ENCODE measurements at places on chromosomes 1 and 21. TPM values are rescaled to one million over a fixed set of nuclear protein-coding genes. Genes with fewer than 3 reads are reported as not detected.
A peak's percentile ranks its signal among the peaks of the same experiment; 100 is the strongest.

Gene PLA2G2D
- polyA plus RNA-seq, result not detected

Gene LCE3E
- polyA plus RNA-seq, result not detected

Gene FCRL3
- polyA plus RNA-seq, result not detected

Gene TNNT2
- polyA plus RNA-seq, result not detected

Gene TRAF3IP3
- polyA plus RNA-seq, result not detected

Gene SLC45A1
- polyA plus RNA-seq, result 1.7 TPM

Gene RAB42
- polyA plus RNA-seq, result 1.4 TPM

Gene KCNE2
- polyA plus RNA-seq, result not detected

DNA sequence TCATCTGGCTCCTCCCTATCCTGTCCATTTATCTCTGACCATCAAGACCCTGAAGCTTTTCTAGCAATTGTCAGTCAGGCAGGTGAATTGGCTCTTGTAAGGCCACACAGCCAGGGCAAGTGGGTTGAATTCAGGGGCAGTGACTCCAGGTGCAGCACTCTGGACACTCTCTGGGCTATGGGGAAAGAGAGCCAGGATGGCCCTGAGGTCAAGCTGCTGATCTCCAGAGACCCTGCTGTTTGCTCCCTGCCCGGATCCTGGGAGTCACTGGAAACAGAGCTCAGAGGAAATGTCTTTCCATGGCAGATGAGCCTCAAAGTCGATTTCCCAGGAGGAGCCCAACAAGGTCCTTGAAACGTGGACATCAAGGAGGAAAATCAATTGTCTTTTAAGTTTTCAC lies 184.4 kb downstream of the C1orf94 start:
- no peak for DNase-seq

- no peak for DNase-seq
Observed at GRCh38 chr1:236154671-236155398, 12.5 kb downstream of the GPR137B start.

- peak; percentile 16 for DNase-seq
Observed at GRCh38 chr1:180343921-180344769, 114.1 kb downstream of the LHX4 start.

- DNase-seq, result no peak
Observed at GRCh38 chr1:18109058-18109755, 1.6 kb downstream of the IGSF21 start.

DNA sequence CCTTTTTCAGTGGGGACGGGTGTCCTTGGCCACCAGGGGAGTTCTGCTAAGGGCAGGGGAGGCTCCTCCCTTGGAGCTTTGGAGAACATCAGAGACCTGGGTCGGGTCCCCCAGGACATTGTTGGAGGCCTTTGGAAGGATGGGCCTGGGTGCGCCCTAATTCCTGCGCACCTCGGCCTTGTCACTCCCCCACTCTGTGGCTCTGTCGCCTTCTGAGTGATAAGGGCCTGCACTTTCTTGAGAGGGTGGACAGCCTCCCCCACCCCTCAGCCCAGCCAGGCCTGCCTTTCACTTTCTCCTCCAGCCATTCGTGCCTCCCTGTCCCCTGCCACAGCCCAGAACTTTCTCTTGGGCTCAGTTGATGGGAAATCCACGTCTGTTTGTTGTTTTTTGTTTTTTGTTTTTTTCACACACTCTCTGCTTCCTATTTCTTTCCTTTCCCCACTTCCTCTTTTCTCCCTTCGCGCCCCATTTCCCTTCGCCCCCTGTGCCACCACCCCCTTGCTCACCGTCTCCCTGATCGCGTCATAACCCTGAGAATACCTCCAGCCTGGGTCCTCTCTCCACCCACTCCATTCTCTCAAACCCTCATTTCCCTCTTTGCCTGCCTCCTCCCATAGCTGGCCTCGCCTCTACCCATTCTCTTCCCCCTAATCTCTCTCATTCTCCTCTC lies 85.6 kb downstream of the PAX7 start:
- DNase-seq, result no peak

- peak; percentile 75 for DNase-seq
Observed at GRCh38 chr1:56148326-56149193, 430.8 kb downstream of the PLPP3 start.

GRCh38 chr1:91619881-91620280 lies 119.2 kb downstream of the CDC7 start:
- no peak for DNase-seq

DNA sequence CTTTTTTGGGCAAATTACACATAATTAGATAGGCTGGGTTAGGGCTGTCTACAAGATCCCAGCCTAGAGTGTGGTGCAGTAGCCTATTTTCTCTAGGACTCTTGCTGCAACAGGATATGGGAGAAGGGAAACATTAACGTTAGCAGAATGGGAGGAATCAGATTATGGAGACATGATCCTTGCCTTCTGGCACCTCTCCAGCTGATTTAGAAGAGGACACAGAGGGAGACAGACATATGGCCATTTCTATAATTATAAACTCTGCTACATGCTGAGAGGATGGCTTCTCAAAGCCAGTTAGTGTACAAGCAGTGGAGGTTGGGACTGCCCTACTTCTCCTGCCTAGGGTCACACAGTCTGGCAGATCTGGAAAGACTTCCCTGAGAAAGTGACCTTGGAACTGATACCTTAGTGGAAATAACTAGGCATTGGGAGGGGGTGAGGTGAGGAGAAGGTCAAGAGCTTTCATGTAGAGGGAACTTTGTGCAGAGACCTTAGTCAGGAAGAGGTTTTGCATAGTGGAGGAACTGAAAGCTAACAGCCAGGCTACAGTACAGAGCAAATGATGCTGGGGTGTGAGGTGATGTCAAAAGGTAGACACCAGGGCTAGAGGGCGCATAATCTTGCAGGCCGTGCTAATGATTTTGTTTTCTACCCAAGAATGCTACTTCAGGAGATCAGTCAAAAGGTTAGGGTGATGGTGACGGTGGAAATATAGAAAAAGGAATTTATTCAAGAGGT lies 1.2 kb upstream of the CD1D start:
- DNase-seq, result no peak

- DNase-seq, result peak; percentile 57
Observed at GRCh38 chr1:112935461-112936111, 20.4 kb downstream of the SLC16A1 start.

- no peak for DNase-seq
Observed at GRCh38 chr1:54611621-54612020, 11.7 kb downstream of the FAM151A start.

- no peak for DNase-seq
Observed at GRCh38 chr1:154941333-154942013, 5.0 kb upstream of the PMVK start.

DNA sequence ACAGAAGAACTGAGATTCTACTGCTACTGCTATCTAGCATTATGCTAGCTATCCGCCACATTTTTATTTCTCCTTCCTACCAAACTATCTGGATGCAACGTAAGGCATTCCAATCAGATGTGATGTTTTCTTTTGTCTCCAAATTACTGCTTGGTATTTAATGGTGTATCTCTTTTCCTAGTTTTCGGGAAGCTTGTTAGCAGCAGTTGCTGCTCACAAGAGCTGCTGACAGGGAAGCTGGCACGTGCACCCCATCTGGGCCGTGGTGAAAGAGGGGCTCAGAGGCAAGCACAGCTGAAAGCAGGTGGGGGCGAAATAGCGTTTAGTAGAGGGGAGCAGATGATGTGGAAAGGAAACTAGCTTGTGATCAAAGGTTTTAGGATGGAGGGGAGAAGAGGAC lies 57.3 kb downstream of the JAK1 start:
- no peak for DNase-seq

- DNase-seq, result no peak
Observed at GRCh38 chr1:180166436-180166800, 11.7 kb downstream of the QSOX1 start.

DNA sequence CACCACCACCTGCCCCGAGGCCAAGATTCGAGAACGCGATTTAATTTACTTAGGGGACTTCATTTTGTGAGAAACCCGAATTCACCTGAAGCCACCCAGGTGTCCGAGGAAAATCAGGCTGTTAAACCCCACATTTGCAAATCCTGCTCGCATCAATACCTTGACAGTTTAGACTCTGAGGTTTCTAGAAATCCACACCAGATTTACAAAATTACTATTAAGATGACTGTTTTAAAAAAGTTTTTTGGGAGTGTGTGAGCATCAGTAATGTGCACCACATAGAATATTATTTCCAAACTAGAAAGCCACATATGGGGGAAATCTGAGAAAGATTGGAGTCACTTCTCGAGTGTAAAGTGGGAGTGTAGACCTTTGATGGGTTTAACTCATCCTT lies 685 bp downstream of the RIMKLA start:
- no peak for DNase-seq

- no peak for DNase-seq
Observed at GRCh38 chr1:199646761-199647160, 380.7 kb upstream of the NR5A2 start.

GRCh38 chr1:113669988-113670387 lies 89.3 kb downstream of the PHTF1 start:
- no peak for DNase-seq

DNA sequence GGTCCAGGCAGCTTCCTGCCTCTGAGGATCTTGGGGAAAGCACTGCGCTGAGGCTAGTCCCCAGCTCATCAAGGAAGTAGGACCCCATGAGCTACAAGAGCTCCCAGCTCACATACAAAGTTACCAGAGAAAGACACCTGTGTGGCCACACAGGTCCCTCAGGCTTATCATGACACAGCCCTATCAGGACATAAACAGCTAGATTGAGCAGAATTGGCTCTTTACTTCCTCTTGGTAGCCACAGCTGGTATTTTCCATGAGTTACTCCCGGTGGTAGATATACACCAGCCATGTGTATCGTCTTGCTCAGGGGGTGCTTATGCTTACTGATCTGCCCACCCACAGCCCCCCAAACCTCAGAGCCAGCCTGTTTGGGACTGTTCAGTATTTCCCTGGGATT lies 1.2 kb downstream of the LENEP start:
- no peak for DNase-seq

DNA sequence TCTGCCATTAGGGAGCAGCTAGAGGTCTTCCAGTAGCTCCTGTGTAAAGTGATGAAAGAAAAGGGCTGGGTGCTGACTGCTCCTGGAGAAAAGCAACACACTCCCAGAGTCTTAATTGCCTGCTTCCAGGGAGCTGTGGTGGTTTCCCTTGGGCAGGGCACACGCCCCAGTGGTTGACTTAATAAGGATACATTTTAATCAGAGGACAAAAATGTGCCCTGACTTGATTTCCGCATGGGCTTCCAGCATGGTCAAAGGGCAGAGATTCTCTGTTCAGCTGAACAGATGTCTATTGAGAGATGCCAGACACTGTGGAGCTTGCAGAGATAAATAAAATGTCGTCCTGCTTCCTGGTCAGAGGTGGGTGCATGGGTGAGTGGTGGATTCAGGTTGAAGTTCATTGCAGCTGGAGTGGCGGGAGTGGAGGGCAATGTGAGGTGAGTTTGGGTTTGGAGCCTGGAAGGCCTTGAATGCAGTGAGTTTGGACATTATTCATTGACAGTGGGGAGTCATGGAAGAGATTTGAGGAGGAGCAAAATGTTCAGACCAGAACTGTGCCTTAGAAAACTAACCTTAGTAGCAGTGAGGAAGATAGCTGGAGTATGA lies 16.0 kb downstream of the QSOX1 start:
- no peak for DNase-seq

DNA sequence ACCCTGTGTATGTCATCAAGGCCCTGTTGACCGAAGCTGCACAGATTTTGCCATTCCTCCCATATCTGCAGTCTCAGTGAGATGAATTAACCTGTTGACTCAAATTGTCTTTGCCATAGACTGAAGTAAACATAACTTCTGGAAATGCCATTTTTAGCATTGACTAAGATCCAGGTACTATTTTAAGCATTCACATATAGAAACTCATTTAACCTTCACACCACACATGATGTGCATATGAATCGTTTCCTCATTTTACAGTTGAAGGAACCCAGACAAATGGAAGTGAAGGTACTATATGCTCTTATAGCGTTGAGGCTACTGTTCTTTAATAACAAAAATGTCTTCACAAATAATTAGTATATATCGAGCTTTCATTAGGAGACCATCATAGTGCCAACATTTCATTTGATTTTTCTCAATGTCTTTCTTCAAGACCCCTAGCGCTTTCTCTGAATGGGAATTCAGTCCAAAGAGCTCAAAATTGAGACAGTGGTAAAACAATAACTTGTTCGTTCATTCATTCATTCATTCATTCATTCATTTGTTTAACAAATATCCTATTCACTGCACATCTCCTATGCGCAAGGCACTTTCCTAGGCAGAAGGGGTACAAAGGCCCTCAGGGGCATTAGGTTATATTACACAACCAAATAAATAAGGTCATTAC lies 444.7 kb downstream of the ADGRL2 start:
- no peak for DNase-seq

GRCh38 chr1:173527151-173527826 lies 50.2 kb downstream of the PRDX6 start:
- DNase-seq, result no peak

DNA sequence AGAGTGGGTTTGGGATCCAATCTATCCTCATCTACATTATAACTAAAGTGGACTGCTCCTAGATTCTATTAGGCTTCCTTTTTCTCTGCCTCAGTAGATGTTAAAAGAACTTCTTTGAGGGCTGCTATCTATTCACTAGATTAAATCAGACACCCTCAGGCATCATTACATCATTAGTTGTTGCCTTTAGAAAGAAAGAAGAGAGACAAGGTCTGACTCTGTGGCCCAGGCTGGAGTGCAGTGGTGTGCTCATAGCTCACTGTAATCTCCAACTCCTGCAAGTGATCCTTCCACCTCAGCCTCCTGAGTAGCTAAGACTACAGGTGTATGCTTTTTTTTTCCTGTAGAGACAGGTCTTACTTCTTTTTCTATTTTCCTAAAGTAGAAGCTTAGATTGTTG lies 71.1 kb upstream of the EXO1 start:
- no peak for DNase-seq

- no peak for DNase-seq
Observed at GRCh38 chr1:227765261-227766014, 30.2 kb downstream of the SNAP47 start.
